ENCODE measurements at places on chromosomes 1 and 21. TPM values are rescaled to one million over a fixed set of nuclear protein-coding genes. Genes with fewer than 3 reads are reported as not detected.

The MTMR11 gene
- 50.8 TPM for total RNA-seq

The C8B gene
- not detected for total RNA-seq

The ATP5PB gene
- 92.1 TPM for total RNA-seq

The GBP7 gene
- not detected for total RNA-seq

- no peak for DNase-seq
Observed at GRCh38 chr21:42253466-42253865, 34.5 kb downstream of the ABCG1 start.

GRCh38 chr1:19123837-19124236 lies 86.2 kb downstream of the UBR4 start:
- DNase-seq, result no peak

DNA sequence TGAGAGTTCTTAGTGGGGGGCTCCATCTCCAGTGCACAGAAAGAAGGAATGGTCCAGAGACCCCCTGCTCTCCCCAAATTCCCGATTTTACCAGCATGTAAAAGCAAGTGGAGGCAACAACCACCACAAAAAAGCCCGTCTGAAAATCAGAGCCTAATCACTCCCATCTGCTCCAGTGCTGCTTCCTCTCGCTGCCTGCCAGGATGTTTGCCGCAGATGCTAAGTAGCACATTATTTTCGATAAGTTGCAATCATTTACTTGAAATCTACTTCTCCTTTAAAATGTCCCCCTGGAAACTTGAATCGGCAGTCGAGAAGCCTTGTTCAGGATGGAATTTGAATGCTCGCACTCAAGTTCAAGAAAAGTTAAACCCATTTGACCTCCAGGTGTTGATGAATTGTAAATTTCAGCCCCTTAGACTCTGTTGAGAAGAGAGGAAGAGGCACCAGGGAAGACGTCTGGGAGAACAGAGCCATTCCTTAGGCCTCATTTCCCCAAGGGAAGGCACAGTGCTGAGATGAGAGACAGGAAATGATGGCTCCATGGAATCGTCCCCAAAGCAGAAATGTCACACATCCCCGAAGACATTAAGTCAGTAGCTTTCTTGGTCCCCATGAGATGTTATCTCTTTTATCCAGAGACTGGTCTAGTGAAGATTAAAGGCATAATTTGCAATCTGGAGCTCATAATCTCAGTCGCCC lies 221.3 kb downstream of the PBX1 start:
- no peak for DNase-seq

DNA sequence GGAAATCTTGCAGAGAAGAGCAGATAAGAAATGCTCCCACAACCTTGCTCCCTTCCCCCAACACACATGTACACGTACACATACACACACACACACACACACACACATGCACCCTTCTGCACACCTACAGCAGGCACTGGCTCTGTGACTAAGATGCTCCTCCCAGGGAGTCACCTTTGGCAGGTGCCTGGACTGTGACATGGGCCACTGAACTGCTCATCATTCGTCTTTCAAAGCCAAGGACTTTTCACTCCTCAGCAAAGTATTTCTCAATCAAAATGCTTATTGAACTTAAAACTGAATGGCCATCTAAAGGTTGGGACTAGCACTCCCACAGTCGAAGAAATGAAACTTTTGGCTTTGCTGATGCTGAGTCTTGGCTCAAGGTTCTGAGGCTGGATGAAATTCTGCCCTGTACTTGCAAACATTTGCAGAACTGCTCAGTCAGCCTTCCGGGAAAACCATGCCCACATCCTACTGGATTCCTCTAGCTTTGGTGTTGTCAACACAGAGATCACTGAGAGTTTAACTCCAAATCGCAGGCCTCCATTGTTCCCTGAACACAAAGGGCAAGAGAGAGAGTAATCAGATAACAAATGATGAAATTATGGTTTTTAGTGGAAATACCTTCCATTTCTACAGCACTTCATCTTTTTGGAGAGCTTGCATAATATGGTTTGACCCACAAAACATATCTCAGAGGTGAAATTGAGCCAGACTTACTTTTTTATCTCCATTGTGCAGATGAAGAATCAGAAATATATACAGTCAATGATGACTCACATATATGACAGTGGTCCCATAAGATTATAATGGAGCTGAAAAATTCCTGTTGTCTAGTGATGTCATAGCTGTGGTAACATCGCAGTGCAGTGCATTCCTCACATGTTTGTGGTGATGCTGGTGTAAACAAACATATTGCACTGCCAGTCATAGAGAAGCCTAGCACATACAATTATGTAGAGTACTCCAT lies 72.4 kb upstream of the BCAR3 start:
- DNase-seq, result no peak

GRCh38 chr1:242005866-242006535 lies 7.1 kb upstream of the MAP1LC3C start:
- no peak for DNase-seq

GRCh38 chr1:119275145-119276134 lies 93.1 kb upstream of the HAO2 start:
- DNase-seq, result no peak

DNA sequence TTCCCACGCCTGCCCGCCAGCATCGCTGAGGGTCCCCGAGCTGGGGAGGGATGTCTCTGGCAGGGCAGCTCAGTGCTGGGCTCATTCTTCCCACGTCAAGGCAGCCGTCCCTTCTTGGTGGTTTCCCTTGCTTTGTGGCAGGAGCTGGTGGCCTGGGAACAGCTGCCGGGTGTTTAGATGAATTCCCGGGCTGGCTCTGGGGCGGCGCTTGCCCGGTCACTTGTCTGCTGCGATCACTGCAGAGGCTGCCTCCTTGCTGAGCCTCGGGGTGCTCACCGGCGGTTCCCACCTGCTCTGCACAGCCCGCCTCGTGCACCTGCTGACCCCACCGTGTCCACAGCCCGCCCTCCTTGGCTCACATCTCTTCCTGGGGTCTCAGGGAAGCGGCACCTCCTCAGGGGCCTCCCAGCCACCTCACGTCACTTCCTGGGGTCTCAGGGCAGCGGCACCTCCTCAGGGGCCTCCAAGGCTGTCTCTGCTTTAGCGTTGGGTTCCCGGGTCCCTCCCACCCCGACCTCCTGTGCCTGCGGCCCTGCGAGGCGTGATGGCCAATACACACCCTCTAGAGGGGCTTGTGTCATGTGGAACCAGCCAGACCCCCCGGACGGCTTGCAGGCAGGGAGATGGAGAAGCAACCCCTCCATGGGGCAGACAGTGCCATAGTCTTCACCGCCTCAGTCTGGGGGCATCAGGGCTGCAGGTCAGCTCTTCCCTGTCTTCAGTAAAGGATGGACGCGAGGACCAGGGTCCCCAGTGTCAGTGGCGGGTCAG lies 13.5 kb downstream of the COL18A1 start:
- no peak for DNase-seq

Data from thoracic aorta (tissue), 2 donors.